Forelimb muscle (tissue), 1 donor: ENCODE measurements at places on chromosomes 11 and 22.
A peak's percentile ranks its signal among the peaks of the same experiment; 100 is the strongest.

DNA sequence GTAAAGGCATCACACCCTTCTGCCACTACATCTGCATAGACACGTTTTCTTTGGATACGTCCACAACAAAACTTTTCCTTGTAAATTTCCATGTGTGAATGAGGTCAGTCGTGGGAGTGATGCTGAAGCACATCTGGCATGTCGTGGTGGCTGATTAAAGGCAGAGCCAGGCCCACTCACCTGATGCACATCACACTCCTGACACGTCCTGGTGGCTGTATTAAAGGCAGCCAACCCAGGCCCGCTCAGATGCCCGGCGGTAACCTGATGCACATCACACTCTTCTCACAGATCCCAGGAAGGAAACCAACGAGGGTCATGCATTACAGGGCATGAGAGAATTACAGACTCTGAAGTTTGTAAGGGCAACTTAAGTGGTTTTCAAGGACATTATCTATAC is 321.6 kb upstream of the B3GAT1 start:
- DNase-seq, result no peak

GRCh38 chr11:46555267-46556054 is 38.4 kb downstream of the AMBRA1 start:
- DNase-seq, result no peak

DNA sequence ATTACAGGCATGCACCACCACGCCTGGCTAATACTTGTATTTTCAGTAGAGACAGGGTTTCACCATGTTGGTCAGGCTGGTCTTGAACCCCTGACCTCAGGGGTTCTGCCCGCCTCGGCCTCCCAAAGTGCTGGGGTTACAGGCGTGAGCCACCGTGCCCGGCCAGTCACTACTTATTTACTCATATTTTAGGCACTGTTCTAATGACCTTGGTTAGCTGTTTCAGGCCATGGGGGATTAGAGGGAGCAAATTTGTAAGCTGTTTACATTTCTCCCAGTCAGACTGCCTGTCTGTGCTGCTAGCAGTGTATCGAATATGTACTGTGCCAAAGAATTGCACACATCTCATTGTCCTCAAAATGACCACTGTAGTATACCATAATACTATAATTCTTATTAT is 32.7 kb upstream of the PACSIN2 start:
- DNase-seq, result no peak

GRCh38 chr22:33194529-33195077 is 136.4 kb upstream of the SYN3 start:
- DNase-seq, result no peak

DNA sequence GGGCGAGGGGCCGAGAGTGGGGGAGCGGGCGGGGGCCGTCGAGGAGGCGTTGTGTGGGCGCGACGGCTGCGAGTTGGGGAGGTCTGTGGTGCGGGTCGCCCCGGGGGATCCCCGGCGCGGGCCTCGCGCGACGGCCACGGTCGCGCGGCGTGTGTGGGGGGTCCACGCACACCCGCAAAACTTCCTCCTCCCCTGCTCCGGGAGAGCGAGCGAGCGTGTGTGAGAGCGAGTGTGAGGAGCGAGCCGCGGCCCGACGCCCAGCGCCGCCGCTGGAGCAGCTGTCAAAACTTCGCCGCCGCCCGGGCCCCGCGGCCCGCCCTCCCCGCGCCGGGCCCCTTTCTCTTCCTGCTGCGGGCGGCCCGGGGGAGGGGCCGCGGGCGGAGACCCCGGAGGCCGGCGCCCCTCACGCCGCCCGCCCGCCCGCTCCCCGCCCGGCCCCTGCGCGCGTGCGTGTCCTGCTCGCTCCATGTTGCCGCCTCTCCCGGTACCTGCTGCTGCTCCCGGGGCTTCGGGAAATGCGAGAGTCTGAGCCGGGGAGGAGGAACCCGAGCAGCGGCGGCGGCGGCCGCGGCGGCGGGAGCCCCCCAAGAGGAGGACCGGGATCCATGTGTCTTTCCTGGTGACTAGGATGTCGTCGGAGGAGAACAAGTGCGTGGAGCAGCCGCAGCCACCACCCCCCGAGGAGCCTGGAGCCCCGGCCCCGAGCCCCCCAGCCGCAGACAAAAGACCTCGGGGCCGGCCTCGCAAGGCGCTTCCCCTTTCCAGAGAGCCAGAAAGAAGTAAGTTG is 9.0 kb upstream of the CCT8L2 start:
- no peak for DNase-seq

DNA sequence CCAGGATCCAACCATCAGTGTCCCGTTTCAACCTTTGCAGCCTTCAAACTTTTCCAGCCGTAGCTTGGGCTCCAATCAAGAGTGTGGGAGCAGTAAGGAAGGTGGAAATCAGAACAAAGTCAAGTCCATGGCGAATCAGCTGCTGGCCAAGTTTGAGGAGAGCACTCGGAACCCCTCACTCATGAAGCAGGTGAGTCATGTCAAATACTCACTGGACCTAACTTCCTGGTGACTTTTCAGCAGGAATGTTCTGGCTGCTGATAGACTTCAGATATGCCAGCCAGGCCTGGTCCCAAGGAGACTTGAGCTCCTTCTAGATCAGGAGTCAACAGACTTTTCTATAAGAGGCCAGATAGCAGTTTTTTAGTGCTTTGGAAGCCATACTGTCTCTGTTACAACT is 129.0 kb downstream of the MICAL2 start:
- no peak for DNase-seq

- DNase-seq, result no peak
Measured at GRCh38 chr11:100176456-100176855, 510.6 kb upstream of the ARHGAP42 start.

GRCh38 chr22:41009222-41009948 is 58.2 kb downstream of the RBX1 start:
- DNase-seq, result no peak

GRCh38 chr11:76889411-76889975 is 28.8 kb downstream of the ACER3 start:
- no peak for DNase-seq

DNA sequence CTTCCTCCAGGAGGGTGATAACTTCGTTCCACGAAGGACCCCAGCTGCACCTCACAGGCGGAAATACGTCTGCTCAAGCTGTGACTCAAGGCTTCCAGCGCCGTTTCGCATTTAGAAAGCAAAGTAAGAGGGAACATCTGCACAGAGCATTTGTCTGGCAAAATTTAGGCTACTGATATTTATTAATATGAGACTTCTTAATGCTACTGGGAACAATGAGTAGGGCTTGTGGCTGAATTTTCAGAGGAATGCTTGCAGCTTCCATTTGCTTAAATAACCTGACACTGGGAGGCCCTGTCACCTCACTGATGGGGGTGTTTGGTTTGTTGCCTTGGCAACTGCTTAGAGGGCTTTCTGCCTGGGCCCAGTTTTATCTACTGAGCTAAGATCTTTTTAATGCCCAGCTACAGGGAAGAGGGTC is 14.7 kb upstream of the ST14 start:
- peak; percentile 26 for DNase-seq

GRCh38 chr11:11940551-11940950 is 67.9 kb downstream of the DKK3 start:
- DNase-seq, result no peak

DNA sequence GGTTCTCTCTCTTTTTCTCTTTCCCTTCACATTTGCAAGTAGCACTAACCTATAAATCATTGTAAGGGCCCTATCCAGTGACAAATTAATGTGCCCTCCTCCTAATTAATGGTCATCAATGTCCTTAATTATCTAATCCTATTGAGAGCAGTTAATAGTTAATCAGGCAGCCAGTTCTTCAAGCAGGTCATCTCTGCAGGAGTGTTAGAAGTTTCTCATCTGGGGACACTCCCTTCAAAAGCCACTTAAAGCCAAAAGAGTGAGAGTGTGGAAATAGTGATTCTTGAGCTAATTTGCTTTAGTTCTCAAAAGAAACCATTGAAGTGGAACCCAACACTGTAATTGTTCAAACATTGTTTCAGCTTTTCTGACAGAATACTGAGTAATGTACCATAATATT is 141.6 kb downstream of the ELP4 start:
- no peak for DNase-seq

DNA sequence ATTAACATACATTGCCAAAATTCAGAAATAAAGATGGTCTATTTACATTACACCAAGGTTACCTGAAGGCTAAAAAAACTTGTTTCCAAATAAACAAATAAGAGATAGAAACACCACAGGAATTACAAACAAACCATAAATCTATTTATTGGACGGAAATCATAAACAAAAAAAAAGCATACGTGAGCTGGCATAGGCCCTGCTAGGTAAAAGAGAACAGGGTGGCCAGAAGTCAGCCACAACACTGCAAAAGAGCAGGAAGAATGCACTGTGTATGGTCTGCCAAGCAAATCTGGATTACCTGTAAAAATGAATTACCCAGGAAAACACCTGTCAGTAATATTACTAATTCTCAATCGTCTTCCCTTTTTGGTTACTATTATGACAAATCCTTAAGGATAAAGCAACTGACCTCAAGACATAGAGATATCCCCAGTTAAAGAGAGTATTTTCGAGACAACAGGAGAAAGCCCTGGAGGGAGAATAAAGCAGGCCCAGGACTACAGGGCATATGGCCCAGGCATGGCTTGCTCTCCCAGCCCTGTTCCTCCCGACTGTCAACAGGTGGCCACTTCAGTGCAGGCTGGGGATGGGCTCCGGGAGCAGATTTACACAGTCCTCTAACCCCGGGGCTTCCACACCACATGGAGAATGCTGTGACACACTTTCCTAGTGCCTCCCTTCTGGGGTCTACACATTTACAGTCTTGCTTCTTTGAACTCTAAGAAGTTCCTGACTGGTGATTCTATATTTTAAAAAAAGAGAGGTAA is 18.0 kb downstream of the PPP2R1B start:
- DNase-seq, result no peak

DNA sequence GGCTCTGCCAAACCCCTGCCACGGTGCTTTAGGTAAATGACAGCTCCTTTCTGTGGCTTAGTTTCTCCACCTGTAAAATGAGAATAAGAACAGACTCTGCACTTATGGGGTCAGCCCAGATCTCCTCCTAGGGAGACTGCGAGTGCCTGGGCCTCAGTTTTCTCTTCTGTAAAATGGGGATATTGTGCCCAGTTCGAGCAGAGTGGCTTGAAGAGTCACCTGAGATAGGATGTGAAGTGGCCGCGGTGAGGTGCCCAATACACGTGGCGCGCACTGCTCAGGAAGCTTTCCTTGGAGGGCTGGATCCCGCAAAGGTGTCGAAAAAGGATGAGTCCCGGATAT is 473 bp upstream of the EMID1 start:
- no peak for DNase-seq

- no peak for DNase-seq
Measured at GRCh38 chr11:112570333-112570732, 309.7 kb upstream of the PLET1 start.

- DNase-seq, result no peak
Measured at GRCh38 chr11:93743291-93743690, 1.8 kb downstream of the C11orf54 start.

- DNase-seq, result no peak
Measured at GRCh38 chr22:28112190-28112544, 193.1 kb upstream of the PITPNB start.

DNA sequence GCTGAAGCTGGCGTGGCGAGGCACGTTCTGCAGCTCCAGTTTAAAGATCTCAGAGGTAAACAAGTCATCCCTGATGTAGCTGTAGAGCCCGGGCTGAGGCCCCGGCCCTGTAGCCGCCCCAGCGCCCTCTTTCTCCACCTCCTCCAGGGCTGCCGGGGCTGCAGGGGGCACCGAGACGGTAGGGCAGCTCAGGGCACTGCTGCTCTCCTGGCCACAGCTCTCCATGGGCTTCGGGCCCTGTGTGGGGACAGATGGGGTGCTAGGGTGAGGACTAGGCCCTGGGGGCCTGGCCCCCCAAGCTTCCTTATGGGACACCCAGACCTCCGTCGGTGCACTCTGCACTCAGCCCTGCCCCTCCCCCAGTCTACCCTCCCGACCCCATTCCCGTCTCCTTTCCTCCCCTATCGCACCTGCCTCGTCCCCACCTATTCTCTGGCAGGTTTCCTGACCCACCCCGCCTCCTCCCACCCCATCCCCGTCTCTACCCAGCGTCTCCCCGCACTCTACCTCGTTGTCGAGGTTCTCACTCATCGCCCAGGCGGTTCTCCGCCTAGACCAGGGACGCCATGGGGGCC is 559 bp downstream of the RANBP1 start:
- DNase-seq, result no peak

DNA sequence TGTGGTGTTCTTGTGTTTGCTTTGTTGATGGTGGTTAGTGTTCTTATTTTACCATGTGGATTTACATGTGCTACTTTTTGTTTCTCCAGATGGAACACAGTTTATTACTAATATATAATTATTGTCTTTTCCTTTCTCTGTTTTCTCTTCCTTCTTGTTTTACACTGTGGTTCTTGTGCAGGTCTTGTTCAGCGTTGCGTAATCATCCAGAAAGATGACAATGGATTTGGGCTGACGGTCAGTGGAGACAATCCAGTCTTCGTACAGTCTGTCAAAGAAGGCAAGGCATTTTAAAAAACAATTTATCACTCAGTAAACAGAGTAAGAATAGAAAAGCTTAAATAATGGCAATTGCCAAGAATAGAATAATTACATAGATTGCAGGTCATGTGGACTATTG is 84.4 kb downstream of the ARHGEF12 start:
- no peak for DNase-seq

DNA sequence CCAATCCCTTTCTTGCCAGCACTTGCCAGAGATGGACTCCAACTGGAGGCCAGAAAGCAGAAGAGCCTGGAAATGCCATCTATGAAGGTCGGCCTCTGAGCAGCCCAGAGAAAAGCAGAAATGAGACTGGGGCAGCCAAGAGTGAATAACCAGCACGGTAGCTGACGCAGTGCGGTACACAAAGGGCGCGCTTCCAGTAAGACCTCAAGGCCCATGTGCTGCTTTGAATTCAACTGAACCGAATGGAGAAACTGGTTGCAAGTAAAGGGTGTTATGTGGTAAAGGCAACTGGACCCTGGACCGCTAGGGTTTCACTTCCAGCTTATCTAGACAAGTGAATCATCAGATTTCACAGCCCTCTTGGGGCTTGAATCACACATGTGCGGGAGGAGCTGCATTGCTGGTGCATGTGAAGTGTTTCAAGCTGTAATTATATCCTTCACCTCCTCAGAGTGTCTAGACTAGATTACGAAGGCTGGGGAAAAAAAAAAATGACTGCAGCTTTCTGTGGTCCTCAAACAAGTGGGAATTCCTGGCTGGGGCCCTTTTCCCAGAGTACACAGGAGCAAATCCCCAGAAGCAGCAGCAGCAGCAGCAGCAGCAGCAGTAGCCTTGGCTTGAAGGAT is 128.9 kb downstream of the CCDC34 start:
- no peak for DNase-seq

- no peak for DNase-seq
Measured at GRCh38 chr11:92410526-92410925, 185.9 kb downstream of the FAT3 start.

- DNase-seq, result no peak
Measured at GRCh38 chr11:69473276-69473845, 8.1 kb upstream of the LINC01488 start.
